ENCODE measurements at places on chromosomes 11 and 22.

DNA sequence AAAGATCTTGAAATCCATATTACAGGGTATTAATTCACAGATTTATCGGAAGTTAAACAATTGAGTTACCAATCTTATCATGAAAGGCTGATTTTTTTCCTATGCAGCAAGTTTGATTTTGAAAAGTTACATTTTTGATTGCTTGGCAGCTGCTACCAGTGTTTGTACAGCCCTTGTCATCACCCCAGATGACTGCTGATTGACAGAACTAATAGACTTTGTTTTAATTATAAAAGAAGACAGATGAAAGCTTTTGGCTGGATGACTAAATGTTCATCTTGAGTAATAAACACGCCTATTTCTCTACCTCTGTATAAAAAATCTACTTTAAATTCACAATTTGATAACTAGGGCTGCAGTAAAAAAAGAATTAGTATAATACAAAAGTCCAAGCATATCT is 259.7 kb downstream of the TTC28 start:
- no peak for DNase-seq

GRCh38 chr22:39900306-39901227 is at the start of gene GRAP2:
Gene GRAP2, plus strand, starts transcription at chr22:39901084. Its CDS starts 46,023 bp downstream, at chr22:39947107.
- DNase-seq, result no peak

- no peak for DNase-seq
These were observed 51.7 kb upstream of the CCDC89 start for GRCh38 chr11:85737738-85738137.

GRCh38 chr11:76248210-76248609 is 41.9 kb upstream of the WNT11 start:
- no peak for DNase-seq

- DNase-seq, result no peak
These were observed 18.5 kb downstream of the NF2 start for GRCh38 chr22:29621761-29622526.

DNA sequence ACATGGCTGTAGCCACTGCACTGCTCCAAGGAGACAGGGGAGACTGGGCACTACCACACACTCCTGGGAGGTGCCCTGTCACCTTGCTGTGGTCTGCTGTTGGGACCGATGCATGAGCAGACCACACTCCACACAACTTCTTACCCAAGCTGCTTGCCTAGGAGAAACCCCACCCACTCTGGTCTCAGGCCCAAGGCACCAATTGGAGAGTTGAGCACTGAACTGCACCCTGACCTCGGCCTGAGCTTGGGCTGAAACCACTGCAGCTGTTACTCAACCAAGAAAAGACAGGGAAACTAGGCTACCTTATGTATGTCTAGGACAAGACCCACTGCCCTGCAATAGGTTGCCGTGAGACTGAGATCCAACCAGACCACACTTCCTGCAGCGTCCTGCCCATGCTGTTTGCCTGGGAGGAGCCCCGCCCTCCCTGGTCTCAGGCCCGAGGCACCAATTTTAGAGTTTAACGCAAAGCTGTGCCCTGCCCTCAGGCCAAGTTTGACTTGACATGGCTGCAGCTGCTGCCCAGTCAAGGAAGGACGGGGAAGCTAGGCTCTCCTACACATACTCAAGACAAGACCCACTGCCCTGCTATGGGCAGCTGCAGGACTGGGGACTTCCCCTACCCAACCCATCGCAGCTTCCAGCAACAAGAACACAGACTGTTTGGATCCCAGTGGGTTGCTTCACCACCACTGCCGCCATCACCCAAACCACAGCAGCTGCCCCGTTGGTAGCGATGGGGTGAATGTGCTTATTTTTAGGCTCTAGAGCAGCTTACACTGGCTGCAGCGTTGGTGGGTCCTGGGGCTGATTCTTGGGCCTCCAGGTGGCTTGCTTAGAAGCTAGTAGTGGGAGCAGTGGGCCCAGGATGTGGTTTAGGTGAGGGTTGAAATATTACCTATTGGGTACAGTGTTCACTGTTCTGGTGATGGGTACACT is 66.8 kb downstream of the BRD1 start:
- DNase-seq, result no peak

DNA sequence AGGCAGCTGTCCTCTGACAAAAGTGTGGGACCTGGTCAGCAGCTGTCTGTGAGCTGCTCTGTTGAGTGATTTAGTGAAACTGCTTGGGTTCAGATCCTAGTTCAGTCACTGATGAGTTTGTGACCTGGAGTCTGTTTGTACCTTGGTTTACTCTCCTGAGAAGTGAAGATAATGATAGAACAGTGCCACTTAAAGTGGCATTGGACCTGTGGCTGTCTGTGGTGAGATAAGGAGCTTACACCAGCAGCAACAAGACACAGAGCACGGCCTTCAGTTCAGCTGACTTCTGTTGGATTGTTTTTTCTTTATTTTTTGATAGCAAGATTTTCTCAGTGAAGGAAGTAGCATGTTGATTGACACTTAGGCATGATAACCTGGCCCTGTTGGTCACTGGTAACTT is 46.2 kb upstream of the CTTN start:
- DNase-seq, result no peak

- DNase-seq, result no peak
These were observed 39.1 kb upstream of the SHISAL1 start for GRCh38 chr22:44351685-44352377.

- no peak for DNase-seq
These were observed 37.8 kb upstream of the EIF3D start for GRCh38 chr22:36566720-36567119.

DNA sequence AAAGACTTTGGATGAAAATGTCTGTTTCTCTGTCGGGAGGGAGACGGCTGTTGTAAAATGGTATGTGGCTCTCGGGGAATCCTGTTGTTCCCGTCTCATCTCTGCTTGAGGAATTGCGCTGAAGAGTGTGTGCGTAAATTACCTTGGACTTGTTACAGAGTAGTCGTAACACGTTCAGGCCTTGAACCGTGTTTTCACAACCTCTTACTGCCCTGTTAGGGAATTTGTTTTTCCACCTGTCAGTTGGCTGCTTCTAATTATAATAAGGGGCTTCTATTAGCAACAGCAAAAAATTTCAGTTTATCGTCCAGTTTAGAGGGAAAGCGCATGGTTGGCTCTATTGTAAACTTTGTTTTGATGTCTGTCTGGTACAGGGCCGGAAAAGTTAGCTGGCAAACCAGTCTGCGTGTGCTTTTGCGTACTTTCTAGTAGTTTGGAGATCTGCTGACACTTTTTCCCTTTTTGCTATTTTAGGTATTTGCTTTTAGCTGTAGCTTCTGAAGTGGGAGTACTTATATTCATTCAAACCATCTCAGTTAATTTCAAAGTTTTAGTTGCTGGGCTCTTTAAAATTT is 1.5 kb downstream of the HIPK3 start:
- no peak for DNase-seq

- no peak for DNase-seq
These were observed 13.4 kb downstream of the APLNR start for GRCh38 chr11:57223601-57224000.

DNA sequence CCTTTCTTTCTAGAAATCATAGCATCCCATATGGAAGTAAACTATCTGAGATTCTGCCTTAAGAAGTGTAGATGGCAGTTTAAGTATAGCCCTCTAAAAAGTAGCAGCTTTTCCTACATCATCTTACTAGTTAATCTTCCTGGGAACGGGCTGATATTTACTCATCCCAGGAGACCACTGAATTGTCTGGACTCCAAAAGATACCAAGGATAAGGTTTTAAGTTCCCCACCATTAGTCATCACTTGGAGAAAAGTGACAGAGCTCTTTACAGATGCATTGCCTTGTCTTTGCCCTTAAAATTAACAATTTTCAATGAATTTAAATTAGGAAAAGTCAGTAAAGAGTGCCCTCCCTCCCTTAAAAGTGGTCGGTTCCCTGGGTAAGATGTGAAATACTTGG is 129.5 kb downstream of the MAML2 start:
- DNase-seq, result no peak

- no peak for DNase-seq
These were observed 23.9 kb downstream of the BMAL1 start for GRCh38 chr11:13301522-13301921.

GRCh38 chr11:75413864-75414263 is 14.5 kb downstream of the RPS3 start:
- DNase-seq, result no peak

DNA sequence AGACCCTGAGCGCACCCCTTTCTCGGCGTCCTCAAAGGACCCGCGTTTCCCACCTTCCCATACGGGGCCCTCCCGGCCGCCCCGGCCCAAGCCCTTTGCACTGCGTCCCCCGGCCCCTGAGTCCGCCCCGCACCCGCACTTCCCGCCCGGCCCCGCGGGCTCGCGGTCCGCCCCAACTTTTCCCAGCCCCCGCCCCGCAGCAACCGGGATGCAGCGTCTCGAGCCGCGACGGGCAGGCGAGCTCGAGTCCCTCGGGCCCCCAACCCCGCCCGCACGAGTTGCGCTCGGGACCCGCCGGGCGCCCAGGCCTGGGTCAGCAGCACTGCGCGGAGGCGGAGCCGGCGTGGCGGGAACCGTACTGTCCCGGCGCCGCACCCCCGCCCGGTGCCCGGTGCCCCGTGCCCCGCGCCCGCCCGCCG is 371 bp downstream of the SMCO4 start:
- DNase-seq, result no peak

- DNase-seq, result no peak
These were observed 32.9 kb upstream of the DLAT start for GRCh38 chr11:111992206-111992855.

GRCh38 chr11:17894929-17895658 is 117.8 kb downstream of the SERGEF start:
- DNase-seq, result no peak

DNA sequence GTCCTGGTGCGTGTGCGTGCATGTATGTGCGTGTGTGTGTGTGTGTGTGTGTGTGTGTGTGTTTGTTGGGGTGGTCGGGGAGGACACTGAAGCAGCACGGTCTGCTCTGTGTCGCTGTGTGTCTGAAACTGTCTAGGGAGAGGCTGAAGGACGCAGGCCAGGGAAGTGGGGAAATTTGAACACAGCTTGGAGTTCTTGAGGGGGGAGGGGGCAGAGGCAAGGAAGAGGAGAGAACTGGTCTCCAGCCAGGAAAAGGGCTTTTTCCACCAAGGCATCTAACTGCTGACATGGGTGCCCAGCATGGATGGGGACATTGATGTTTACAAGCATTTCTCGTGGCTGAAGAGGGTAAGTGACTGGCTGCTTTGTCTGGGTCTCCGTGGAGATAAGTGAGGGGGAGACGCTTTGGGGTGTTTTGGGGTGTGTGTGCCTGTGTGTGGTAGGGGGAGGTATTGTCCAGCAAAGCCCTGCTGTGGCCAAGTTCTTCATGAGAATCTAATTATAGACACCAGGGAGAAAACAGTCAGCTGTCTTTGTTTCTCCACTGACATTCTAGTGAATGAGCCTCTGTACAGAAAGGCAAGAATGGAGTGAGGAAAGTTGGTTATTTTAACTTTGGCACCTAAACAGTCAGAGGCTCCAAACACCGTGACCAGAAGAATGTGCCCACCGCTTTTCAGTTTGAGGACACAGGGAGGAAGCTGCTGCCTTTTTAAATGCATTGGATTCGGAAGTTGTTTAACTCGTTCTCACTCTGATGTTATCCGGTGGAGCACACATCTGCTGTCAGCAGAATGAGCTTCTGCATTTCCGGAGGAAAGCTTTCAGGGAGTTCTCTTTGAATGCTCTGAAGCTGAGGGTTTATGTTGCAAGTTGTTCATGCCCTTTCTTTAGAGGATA is 63.7 kb downstream of the PPFIBP2 start:
- DNase-seq, result no peak

- DNase-seq, result no peak
These were observed 7.4 kb downstream of the APOBEC3D start for GRCh38 chr22:39028281-39028680.

DNA sequence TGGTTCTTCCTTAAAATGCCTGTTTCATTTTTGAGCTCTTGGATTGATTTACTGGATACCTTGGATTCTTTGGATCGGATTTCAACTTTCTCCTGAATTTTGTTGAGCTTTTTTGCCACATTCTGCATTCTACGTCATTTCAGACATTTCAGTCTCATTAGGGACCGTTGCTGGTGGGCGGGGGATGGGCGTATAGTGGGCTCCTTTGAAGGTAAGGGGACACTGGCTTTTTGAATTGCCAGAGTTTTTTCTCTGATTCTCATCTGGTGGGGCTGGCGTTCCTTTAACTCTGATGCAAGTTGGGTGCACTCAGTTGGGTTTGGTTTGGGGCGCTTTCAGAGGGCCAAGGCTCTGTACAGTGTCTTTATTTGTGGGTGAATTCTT is 216.5 kb downstream of the DYNC2H1 start:
- no peak for DNase-seq

DNA sequence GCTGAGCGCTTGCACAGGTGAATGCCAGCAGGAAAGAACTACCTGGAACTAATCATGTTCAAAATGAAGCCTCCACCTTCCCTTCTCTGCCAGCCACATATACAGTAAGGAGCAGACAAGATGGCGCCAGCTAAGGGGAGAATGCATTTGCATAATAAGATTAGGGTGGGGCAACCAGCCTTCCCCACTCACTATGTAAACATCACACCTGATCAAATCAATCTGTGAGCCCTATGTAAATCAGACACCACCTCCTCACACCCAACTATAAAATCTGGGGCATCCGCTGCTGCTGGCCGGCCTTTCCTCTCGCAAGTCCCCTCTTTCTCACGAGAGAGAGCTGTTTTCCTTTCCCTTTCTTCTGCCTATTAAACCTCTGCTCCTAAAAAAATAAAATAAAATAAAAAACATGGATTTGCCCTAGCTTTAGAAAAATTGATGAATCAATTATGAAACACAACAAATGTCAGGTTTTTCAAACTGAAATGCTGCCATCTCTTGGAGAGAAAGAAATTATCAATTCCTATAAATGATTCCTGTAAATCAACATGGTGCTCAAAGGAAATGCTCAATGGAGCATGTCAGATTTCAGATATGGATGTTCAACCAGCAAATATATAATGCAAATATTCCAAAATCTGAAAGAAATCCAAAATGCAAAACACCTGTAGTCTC is 108.9 kb downstream of the SGSM3 start:
- no peak for DNase-seq

DNA sequence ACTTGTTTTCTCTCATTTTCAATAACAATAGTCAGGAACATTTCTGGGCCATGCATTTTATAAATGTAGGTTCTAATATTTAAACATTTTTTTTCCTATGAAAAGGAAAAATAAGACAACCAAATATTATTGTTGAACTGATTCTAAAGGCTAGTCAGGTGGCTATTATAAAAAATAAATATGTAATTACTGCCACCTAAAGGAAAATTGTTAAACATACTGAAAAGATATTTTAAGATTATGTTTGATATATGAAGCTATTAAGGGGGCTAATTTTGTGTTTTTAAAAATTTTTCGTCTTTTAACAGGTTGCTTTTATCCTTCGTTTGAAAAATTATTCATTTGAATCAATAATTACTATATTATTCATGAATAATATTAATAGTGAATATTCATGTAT is 62.2 kb upstream of the FDX1 start:
- no peak for DNase-seq

- no peak for DNase-seq
These were observed 440.5 kb downstream of the MIAT start for GRCh38 chr22:27097933-27098332.

GRCh38 chr11:106463796-106464201 is 386.3 kb downstream of the AASDHPPT start:
- DNase-seq, result no peak

DNA sequence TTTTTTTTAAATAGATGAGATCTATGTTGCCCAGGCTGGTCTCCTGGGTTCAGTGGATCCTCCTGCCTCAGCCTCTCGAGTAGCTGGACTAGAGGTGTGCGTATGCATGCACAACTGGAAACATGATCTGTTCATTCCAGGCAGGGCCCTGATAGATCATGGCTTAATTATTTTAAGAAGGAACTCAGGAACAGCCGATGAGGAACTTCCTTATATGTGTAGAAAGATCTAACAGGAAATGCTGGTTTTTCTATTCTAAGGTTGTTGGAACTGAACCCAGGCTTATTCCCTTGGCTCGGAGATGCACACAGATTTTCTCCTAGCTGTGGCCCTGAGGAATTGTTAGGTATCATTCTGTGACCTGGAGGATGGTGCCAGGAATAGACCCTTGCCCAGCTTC is 32.4 kb downstream of the SPECC1L start:
- DNase-seq, result no peak
